Non-pigmented ciliary epithelial cell (primary cell): ENCODE measurements at places on chromosomes 4 and X.

- DNase-seq = no peak
Measured at GRCh38 chr4:159016593-159017024, 86.3 kb upstream of the RAPGEF2 start.

DNA sequence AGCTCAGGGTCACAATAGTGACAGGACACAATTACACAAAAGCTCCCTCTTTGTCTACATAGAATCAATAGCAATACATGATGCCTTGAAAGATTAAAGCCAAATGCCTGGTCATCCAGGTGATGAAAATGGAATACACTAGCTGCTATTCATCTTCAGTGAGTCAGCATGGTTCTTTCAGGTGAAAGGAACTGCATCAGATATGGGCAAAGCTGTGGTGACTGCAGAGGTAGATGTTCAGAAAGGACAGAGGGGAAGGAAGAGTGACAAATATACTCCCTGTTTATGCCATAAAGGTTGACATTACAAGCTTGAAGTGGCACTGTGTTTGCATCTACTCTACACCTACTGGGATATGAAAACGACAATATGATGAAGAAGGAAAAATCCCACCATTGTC is 20.0 kb upstream of the FTHL17 start:
- DNase-seq = no peak

- no peak for DNase-seq
Measured at GRCh38 chr4:11615601-11616000, 186.9 kb upstream of the HS3ST1 start.

GRCh38 chr4:17544205-17544604 is 29.2 kb downstream of the CLRN2 start:
- no peak for DNase-seq

- DNase-seq = no peak
Measured at GRCh38 chr4:166895771-166896170, 338.5 kb downstream of the SPOCK3 start.

DNA sequence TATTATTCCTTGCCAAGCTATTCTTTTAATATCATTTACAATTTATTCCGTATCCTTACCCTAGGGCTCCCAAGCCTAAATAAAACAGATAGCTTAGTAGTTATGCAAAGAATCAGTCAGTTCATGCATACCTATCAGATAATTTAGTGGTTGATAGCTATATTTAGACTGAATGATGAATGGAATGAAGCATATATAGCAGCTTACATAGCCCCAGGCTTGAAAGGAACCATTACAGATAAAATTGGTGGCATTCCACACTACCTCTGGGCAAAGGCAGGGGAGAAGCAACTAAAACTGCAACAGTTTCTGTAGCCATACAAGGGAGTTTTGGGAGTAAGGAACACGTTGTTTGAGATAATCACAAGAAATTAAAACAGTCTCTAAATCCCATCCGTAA is 2.7 kb downstream of the ACE2 start:
- no peak for DNase-seq

- peak; percentile 95 for DNase-seq
Measured at GRCh38 chr4:184383497-184384055, 90.8 kb downstream of the IRF2 start.

DNA sequence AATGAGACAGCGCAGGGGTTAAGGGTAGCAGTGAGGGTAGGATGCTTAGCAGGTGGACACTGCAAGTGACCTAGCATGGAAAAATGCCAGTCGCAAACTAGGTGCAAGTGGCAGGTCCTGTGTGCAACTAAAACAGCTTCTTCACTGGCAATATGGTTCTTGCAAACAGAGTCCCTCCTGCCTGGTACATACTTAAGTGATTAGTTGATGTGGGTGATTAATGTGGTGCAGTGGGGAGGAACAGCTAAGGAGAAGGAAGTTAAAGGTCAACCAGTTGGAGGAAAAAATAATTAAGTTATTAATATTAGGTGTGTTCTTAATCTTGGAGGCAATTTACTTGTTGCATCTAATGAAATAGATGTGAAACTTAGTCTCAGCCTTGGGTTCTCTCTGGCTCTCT is 121.6 kb upstream of the IGFBP7 start:
- no peak for DNase-seq

DNA sequence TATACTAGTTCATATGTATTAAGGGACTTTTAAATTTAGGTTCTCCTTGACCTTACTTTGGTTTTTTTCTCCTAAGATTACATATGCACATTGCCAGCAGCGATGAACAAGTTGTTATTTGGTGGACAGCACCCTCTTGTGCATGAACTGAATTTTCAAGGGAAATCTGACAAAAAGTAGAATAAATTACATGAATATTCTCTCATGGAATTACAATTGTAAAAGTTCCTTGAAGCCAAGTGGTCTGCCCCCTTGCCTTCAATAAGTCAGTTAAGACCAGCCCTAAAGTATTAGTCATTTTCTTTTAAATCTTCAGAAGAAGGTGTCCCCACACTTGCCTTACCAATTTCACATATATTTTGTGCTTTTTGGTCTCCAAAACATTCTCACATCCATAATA is 30.7 kb upstream of the SMARCA5 start:
- DNase-seq = peak; percentile 27

- no peak for DNase-seq
Measured at GRCh38 chr4:170395773-170396172, 306.0 kb upstream of the AADAT start.

- DNase-seq = no peak
Measured at GRCh38 chrX:8313844-8314243, 142.8 kb upstream of the VCX2 start.

DNA sequence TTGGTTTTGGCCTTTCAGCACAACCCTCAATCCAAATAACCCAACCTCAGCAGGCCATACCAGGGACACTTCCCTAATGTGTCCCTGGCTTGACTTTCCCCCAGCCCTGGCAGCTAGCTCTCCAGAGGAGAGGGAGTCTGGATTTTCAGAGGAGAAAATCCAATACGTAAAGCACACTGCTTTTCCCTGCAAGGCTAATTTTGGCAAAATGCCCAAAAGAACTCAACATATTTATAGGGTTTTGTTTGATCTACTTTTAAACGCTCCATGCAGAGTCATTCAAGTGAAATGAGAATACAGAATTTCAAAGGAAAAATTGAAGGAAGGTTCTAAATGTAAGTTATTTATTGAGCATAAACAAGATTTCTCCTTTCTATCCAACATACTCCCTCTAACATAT is 167.2 kb downstream of the SH3KBP1 start:
- no peak for DNase-seq

DNA sequence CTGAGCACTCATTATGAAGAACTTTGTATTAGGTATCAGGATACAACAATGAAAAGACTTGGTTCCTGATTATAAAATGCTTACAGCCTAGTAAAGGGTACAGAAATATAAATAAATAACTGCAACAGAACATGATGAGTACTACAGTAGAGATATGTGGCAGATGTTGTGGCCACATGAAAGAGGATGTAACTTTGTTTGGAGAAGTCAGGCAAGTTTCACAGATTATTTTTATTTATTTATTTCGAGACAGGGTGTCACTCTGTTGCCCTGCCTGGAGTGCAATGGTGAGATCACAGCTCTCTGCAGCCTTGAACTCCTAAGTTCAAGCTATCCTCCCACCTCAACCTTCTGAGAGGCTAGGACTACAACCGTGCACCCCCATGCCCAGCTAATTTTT is 15.8 kb upstream of the UBE2K start:
- no peak for DNase-seq

DNA sequence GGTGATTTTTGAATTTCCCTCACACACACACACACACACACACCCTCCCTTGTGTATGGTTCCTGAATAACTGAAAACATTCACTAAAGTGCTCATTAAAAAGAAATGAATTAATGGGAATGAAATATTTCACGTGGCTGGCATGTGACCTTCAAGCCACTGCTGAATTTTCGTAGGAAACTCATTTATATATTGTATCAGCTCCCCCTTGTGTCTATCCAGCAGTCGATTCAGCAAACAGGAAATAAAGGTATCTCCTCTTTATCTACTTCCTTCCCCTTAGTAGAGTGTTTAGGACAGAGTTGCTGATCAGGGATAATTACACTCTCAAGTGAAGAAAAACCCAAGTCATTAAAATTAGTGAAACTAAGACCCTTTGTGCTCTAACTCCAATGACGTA is 912.6 kb upstream of the LCORL start:
- no peak for DNase-seq

DNA sequence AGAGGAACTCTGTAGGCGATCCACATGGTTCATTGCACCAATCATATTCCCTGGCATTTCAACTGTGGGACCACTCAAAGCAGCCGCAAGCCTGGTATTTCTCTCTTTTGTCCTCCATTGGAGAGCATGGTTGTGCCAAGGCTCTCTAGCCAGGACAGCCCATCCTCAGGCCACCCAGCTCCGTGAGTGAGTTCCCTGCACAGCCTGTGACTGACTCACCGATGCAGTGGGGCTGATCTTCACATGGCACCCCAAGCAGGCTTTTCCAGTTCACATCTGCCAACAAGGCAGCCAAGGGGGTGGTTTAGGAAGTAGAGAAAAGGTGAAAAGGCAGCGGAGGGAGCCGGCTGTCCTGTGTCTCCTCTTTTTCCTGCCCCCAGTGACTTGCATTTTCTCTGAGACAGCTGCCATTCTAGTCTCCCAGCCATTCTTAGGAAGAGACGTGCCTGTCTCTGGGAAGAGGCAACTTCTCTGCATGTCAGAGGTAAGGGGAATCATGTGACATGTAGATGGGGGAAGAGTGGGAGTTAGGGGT is 69.2 kb downstream of the MID1IP1 start:
- no peak for DNase-seq

DNA sequence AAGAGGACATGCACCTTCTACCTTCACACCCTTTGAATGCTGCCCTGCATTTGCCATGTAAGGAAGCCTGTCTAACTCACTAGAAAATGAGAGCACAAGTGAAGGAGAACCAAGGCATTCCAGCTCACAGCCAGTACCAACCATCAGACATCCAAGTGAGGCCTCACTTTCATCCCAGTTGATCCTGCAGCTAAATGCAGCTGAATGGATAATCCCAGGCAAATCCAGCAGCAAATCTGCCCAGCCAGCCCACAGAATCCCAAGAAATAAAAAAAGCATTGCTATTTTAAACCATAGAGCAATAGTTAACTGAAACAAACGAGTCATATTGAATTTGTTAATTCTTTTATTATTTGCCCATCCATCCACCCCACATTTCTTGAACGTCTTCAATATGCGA is 112.5 kb downstream of the C4orf33 start:
- no peak for DNase-seq
